Naive thymus-derived CD8-positive, alpha-beta T cell (primary cell): ENCODE measurements at places on chromosomes 3 and 15.

DNA sequence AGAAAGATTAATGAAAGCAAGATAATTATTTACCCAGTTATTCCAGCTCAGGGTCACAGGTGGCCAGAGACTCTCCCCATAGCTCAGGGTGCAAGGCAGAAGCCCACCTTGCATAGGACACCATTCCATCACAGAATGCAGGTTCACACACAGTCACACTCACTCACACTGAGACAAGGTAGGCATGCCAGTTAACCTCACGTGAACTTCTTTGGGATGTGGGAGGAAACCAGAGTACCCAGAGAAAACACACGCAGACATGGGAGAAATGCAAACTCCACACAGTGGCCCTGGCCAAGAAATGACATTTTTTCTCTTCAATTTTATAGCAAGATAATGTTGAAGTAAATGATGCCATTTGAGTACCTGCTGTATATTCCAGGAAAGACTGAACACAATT, 106.7 kb downstream of the ZNF385D start:
- no peak for DNase-seq

- no peak for DNase-seq
Observed at GRCh38 chr15:73318463-73319351, 50.1 kb downstream of the HCN4 start.

DNA sequence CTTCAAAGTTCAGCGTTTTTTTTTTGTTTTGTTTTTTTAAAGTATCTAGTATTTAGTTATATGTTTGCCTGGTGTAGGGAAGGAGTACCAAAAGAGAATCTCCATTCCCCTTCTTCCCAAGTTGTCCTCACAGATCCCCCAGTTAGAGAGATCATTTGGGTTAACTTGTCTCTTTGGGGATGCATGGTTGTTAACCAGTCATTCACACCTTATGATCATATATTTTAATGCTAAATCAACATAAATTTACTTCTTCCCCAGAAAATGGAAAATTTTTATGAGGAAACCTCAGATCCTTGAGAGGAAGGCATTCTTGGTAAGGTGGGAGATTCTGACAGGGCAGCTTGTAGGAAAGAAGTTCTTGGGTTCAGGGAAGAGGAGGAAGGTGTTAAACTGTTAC, 1.5 kb upstream of the MGA start:
- no peak for DNase-seq

DNA sequence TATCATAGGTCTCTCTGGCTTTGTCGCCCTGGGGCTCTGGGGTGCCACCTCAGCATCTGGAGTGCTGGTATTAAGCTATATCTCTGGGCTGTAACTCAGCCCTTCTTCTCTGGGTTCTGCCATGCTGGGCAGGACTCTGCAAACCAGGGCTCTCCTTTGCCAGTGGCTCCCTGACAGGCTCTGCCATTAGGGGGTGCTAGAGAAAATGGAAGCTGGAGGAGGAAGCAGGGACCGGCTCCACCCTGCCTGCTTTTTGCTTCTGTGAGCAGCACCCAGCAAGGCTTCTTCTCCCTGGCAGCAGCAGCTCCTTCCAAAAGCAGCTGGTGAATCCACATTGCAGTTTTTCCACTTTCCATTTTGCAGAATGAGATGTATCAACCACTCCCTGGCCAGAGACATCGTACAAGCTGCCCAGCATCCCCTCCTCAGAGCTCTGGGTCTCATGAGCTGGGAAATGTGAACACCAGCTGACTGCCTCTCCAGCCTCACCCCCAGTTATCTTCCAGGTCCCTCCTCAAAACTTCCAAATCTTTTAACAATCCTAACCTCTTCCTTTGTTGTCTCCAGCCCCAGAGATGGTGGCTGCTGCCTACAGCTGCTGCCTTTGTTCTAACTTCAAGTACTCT, 165.0 kb downstream of the ABHD5 start:
- peak; percentile 20 for DNase-seq

- DNase-seq, result no peak
Observed at GRCh38 chr15:67878712-67879206, 38.9 kb upstream of the RNU6-1 start.

GRCh38 chr3:157444797-157445184, 8.1 kb downstream of the PTX3 start:
- no peak for DNase-seq

GRCh38 chr3:143619231-143619630, 229.0 kb downstream of the SLC9A9 start:
- DNase-seq, result no peak

GRCh38 chr15:62066663-62067447, at the start of gene C2CD4A:
Gene C2CD4A (plus strand): TSS chr15:62066977. CDS start chr15:62067614, 637 bp downstream.
- DNase-seq, result peak; percentile 54

- DNase-seq, result no peak
Observed at GRCh38 chr3:25604107-25604805, 60.5 kb downstream of the TOP2B start.

DNA sequence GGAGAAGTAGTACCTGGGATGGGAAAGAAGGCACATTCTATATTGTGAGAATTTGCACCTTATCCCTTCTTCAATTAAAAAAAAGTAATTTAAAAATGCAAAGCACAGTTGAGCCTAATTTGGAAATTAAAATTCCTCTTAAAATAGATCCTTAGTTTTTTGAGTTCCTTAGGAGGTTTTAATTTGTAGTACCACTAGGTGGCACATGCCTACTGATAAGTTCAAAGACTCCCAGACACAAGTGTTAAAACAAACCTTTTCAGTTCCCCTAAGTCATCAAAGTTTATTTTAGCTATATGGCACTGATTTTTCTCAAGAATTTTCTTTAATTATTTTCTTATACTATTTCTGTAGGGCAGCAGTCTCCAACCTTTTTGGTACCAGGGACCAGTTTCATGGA, 127.6 kb upstream of the AZI2 start:
- no peak for DNase-seq

DNA sequence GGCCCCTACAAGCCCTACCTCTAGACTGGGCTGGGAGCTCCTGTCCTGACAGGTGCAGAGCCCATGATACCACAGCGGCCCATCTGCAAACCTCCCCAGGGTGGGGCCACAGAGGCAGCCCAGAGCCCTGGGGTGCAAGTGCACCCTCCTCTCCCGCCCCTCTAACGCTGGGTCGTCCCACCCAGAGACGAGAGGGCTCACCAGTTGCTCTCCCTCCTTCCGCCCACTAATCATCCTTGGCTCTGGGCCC, 742 bp downstream of the TNK2 start:
- no peak for DNase-seq

GRCh38 chr3:17260257-17260656, 375.5 kb downstream of the PLCL2 start:
- DNase-seq, result no peak

GRCh38 chr15:60496853-60497252, 17.9 kb upstream of the ICE2 start:
- no peak for DNase-seq

DNA sequence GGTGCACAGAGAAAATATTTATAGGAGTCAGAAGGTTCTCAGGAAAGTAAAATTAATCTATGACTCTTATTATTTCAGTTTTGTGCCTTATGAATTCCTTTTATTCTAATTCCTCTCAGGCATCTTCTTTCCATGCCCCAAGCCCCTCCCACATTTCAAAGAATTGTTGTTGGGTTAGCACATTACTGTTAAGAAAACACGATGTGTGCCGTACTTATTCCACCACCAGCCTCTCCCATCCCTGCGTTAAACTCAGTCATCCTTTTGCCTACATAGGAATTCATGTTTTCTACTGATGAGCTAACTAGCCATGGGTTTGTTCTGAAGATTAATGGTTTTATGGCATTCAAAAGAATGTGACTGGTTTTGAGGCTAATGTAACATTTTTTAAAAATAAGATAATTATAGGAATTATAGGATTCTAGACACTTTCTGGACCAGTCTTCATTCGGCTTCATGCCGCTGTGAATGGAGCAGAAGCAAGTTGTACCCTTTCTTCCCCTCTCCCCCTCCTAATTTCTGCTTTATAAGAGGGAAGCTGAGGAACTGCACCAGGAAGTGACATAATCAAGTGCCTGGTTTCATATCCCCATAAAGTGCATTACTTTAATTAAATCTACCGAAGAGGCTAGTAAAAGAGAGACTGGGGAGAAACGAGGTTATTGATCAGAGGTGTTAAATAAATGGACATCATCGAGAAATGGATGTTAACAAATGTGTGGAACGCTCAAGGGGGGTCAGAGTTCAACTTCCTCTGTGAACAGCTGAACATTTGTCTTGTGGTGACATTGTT, 12.3 kb upstream of the MB21D2 start:
- no peak for DNase-seq

DNA sequence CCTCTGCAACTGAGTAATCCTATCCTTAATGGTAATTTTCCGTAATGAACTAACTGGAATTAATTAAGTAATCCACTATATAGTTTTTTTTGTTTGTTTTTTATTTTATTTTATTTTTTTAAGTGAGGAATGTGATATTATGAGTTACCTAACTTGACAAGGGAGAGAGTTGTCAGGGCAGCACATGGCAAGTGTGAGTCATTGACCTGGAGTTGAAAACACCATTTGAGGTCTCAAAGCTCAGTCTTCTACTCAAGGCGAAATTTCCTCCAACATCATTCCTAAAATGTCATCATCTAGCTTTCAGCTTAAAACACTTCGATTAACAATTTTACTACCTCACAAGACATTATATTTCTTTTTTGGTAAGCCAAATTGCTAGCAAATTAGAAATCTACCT, 87.8 kb downstream of the NECTIN3 start:
- DNase-seq, result no peak

- DNase-seq, result no peak
Observed at GRCh38 chr3:159252772-159253384, 451.0 kb downstream of the MFSD1 start.

- DNase-seq, result peak; percentile 84
Observed at GRCh38 chr15:65610871-65611718, at the start of gene INTS14. Gene INTS14 (minus strand): TSS chr15:65611131. CDS start chr15:65607380, 3,751 bp downstream.

- DNase-seq, result no peak
Observed at GRCh38 chr3:126987596-126987995, 4.7 kb downstream of the PLXNA1 start.

GRCh38 chr3:71728632-71729342, 3.6 kb upstream of the EIF4E3 start:
- DNase-seq, result no peak
